ENCODE measurements at places on chromosomes 6 and 20. TPM values are rescaled to one million over a fixed set of nuclear protein-coding genes. Genes with fewer than 3 reads are reported as not detected.

DNA sequence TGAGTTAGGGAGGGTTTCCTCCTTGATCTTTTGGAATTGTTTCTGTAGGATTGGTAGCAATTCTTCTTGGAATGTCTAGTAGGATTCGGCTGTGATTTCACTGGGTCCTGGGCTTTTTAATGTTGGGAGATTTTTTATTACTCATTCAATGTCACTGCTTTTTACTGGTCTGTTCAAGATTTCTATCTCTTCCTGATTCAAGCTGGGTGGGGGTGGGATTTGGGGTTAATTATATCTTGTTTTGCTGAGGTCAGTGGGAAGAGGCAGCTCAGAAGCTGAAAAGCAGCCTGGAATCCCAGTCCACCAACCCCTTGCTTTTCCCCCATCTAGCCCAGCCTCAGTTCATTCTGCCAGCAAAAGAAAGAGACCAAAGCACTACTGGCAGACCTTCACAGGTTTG, 39.6 kb downstream of the SUMO4 start:
- DNase-seq = no peak

DNA sequence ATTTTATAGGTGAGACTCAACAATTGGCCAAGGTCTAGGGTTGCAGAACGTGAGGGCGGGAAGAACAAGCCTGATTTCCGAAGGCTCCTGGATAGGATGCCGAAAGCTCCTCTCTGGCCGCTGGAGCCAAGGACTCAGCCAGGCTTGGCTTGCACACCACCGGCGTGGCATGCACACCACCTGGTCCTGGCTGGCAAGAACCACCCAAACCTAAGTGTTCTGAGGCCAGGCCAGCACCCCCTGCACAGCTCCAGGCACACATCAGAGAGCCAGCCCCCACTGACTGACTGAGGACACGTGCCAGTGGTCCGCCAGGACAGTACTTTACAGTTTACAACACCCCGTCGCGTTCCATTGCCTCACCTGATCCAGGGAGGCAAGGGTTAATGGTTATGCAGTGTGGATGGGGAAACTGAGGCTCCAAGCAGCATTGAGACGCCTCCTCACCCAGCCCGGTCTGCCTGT, 414 bp downstream of the TGM2 start:
- DNase-seq = no peak

GRCh38 chr6:8131265-8131897, 29.0 kb upstream of the EEF1E1 start:
- DNase-seq = peak; percentile 64

DNA sequence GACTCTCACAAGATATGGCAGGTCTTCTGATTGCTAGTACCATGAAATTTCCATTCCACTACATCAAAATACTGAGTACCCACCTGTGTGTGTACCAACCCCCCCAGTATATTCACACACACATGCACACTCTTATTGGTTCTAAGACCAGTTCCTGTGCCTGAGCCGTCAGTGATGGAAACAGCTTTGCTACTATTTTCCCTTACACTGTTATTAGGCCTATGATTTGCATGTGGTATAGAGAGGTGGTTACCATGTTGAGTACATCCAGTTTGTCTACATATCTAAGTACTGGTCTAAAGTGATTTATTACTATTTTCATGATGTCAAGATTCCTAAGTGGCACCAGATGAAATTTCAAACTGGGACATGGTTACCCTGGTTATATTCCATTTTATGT, 459.9 kb downstream of the BCKDHB start:
- no peak for DNase-seq

DNA sequence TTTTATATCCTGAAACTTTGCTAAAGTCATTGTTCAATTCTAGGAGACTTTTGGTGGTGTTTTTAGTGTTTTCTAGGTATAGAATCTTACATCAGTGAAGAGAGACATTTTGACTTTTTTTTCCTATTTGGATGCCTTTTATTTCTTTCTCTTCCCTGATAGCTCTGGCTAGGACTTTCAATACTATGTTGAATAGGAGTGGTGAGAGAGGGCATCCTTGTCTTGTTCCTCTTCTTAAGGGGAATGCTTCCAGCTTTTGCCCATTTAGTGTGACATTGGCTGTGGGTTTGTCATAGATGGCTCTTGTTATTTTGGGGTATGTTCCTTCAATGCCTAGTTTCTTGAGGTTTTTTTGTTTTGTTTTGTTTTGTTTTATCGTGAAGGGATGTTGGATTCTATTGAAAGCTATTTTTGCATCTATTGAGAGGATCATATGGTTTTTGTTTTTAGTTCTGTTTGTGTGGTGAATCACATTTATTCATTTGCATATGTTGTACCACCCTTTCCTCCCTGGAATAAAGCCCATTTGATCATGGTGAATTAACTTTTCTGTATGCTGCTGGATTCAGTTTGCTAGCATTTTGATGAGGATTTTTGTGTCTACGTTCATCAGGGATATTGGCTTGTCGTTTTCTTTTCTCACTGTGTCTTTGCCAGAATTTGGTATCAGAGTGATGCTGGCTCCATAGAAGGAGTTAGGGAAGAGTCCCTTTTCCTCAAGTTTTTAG, 540.1 kb upstream of the FLRT3 start:
- no peak for DNase-seq

- peak; percentile 92 for DNase-seq
Measured at GRCh38 chr20:45290677-45291355, 15.8 kb upstream of the RBPJL start.

GRCh38 chr6:43310134-43310533, 1.5 kb upstream of the CRIP3 start:
- no peak for DNase-seq

GRCh38 chr6:89412071-89413005, at the start of gene RRAGD:
TSS of gene RRAGD (minus strand) at chr6:89412273. CDS start at chr6:89411993, 280 bp downstream.
- DNase-seq = peak; percentile 54

GRCh38 chr6:6746970-6747338, 158.4 kb downstream of the LY86 start:
- no peak for DNase-seq

- no peak for DNase-seq
Measured at GRCh38 chr20:22818636-22819035, 216.5 kb upstream of the SSTR4 start.

DNA sequence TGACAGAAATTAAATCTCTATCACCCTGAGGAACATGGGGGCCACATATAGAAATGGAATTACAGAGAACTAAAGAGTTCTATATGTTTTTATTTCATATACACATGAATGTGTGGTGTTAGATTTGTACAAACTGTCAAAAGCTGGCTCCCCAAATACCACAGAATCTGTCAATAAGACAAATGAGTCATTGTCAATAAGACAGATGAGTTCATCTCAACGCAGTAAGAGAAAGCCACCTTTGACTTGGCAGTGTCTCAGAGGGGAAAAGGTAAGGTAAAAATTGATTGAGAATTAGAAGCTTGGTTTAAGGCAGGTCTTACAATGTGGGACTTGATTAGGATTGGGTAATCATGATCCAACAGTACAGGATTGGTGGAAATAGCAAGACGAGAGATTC, 124.2 kb upstream of the GPR6 start:
- DNase-seq = no peak

DNA sequence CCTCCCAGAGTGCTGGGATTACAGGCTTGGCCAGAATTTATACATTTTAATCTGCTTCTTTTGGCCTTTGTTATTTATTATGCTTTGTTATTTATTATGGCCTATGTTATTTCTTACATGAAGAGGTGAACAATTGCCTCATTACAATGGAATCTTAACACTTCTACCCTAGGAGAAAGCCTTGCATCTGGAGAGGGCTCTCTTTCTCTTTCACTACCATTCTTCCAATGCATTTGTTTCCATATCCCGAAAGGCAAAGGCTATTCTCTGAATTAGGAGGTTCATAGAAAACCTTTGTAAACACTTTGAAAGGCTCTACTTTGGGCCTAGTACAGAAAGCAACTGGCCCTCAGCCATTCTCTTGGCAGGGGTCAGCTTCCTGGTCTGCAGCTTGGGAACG, 19.9 kb upstream of the DEK start:
- no peak for DNase-seq

DNA sequence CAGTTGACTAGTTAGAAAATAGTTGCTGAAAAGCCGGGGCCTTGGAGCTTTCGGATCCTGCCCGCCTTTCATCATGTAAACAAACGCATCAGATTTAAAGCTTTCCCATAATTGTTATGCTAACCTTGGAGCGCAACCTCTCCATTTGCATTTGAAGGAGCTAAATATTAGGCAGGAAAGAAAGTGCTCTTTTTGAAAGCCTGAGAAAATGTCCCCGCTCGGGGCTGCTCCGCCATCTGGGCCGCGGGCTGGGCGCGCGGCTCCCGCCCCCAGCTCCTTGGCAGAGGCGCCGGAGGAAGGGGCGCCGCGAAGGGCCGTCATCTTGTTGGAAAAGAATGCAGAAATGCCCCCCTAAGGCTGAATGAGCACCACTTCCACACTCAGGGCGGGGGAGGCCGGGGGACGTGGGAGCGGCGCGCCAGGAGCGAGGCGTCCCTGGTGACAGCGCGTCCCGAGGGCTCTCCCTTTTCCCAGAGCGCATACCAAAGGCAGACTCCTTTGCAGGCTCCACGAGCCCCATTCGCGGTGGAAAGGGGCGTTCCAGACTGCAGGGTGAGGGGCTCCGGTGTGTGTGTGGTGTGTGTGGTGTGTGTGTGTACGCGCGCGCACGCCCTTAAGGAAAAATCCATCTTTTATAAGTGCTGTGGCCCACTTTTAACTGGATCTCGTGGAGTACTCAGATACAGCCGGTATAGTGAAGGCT, 145.6 kb upstream of the ID4 start:
- DNase-seq = no peak

GRCh38 chr6:89993411-89993810, 99.1 kb downstream of the GJA10 start:
- no peak for DNase-seq

- DNase-seq = no peak
Measured at GRCh38 chr6:467671-468082, 76.1 kb downstream of the IRF4 start.

GRCh38 chr6:14635934-14636591, 518.5 kb downstream of the CD83 start:
- no peak for DNase-seq

GRCh38 chr6:28953585-28954258, 29.9 kb upstream of the TRIM27 start:
- DNase-seq = peak; percentile 26

GRCh38 chr6:42142118-42142835, at the start of gene C6orf132:
TSS of gene C6orf132 (minus strand) at chr6:42142620. CDS start at chr6:42142444, 176 bp downstream.
- DNase-seq = peak; percentile 97

- peak; percentile 33 for DNase-seq
Measured at GRCh38 chr20:57482148-57482547, 42.8 kb downstream of the CTCFL start.

- no peak for DNase-seq
Measured at GRCh38 chr6:39681674-39682121, 43.5 kb downstream of the KIF6 start.

GRCh38 chr20:38968090-38968489, 5.9 kb downstream of the DHX35 start:
- no peak for DNase-seq

GRCh38 chr6:70059039-70059719, 192.8 kb downstream of the COL19A1 start:
- no peak for DNase-seq

GRCh38 chr20:46713957-46714834, 4.7 kb downstream of the SLC2A10 start:
- no peak for DNase-seq

GRCh38 chr20:50152394-50153152, 950 bp downstream of the PEDS1 start:
- peak; percentile 40 for DNase-seq

- no peak for DNase-seq
Measured at GRCh38 chr6:43286456-43286979, 11.5 kb upstream of the SLC22A7 start.

DNA sequence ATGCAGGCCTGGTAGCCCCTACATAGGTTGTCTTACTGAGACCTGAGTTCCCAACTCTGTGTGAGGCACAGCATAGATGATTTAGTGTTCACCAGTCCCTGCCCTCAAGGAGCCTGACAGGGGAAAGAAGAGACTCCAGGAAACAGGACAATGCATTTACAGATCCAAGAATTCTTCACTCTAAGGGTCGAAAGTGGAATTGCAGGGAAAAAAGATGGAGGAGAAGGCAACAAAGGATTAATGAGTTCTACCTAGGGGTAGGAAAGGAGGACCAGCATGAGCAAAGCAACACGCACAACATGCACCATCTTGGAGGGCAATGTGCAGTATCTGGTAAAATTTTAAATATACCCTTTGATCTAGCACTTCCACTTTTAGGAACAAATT, 5.9 kb downstream of the SPAG4 start:
- DNase-seq = no peak

Gene GJA1
- 147 TPM for total RNA-seq

Gene VGLL2
- not detected for total RNA-seq

Gene GNL1
- total RNA-seq = 68.4 TPM

Gene OR2H2
- total RNA-seq = not detected

Gene HLA-DRA
- total RNA-seq = 173 TPM

Gene SLC22A1
- total RNA-seq = 4.5 TPM

Gene FAM209B
- total RNA-seq = not detected

Gene GNRH2
- 1.7 TPM for total RNA-seq

Gene PRDM13
- 1.3 TPM for total RNA-seq

Gene COL21A1
- total RNA-seq = 1.8 TPM

Measured in Calu3 (cell line).